ENCODE measurements at places on chromosomes 13 and 19.

GRCh38 chr13:46367617-46368327, 19.3 kb downstream of the RUBCNL start:
- no peak for DNase-seq

DNA sequence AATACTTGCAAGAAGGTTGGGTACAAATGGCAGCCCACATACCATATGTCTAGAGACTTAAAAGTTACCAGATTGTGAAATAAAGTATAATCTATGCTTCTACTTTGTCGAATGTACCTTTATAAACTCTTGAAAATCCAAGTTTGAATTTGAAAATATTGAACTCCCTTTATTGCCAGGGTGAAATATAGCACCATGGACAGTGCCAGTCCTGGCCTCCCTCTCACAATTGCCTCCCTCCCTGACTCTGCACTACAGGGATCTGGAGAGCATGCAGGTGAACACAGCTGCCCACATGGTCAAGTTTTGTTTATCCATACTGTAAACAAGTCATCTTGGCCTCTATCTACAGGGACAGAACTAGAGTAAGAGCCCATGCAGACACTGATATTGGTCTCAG, 394.1 kb upstream of the SLITRK6 start:
- DNase-seq: no peak

- no peak for DNase-seq
Observed at GRCh38 chr19:38812009-38812840, 520 bp downstream of the LGALS4 start.

DNA sequence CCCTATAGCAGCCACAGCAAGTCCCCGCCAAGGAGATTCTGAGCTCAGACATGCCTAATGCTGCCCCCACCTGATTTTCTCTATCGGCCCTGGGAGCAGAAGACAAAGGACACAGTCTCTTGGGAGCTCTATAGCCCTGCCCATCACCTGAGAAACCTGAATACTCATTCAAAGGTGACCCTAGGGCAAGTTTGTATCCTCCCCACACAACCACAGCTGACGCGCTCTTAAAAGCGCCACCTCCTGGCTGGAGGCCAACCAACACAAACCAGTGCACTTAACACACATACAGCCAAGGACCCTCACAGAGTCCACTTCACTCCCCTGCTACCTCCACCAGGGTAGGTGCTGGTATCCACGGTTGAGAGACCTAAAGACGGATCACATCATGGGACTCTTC, 8.8 kb upstream of the IGFL4 start:
- DNase-seq: no peak

GRCh38 chr13:113073942-113074341, 31.6 kb upstream of the F7 start:
- no peak for DNase-seq

DNA sequence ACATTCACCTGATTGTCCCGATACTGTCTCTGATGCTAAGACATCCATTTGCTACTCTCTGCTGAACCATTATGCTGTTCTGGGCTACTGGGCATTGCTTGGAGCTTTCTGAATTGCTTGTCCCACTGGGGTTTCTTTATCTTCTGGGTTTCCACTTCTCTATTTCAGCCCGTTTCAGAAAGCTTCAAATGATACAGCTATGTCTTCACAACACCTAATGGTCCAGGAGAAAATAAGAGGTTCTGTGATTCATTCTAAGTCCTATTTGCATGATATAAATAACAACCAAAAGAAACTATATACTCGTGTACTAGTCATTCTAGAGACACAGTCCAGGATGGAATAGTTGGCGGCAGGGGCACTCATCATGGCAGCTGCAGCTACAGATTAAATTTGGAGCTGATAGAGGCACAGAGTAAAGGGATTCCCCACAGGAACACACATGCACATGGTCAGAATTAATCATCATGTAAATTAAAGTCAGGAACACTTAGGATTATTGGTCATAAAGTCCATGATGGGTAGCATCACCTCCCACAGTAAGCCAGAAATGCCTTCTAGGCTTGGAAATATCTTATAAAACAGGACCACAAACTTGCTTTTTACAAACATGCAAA, 33.3 kb upstream of the SCEL start:
- DNase-seq: no peak

GRCh38 chr13:112768795-112769481, 79.1 kb downstream of the ATP11A start:
- no peak for DNase-seq
